Hematopoietic multipotent progenitor cell treated with erythropoietin and hydrocortisone succinate and interleukin-3 and kit ligand, for 6 days (in vitro differentiated cells): ENCODE measurements at places on chromosomes 12 and 14.

DNA sequence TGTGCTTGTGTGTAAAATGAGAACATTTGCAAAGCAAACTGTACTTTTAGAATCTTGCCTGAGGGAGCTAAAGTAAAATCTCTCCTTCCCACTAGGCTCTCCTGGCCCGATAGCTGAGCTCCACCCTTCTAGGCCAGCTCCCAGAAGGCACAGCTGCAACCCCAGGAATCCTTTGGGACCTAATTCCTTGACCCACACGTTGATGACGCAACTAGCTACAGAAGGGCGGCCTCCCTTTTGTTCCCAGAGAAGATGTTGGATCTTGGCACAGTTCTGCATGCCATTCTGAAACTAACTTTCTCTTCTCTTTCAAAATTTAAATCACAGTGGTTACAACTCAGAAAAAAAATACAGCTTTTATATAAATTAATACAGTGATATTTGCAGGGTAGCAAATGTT, 268.1 kb downstream of the EGLN3 start:
- no peak for DNase-seq

DNA sequence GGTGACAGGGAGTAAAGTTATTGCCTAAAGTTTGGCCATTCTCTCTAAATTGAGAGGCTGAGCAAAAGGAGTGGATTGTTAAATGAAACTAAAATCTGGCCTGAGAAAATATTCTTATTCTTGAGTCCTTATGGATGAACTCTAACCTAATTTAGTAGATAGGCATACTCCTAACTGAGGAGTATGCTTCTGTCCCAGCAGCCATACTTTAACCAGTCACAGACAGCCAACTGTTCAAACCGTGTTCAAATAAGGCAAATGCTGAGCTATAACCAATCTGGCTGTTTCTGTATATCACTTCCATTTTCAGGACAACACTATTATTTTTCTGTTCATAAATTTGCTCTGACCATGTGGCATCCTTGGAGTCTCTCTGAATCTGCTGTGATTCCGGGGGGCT, 75.9 kb upstream of the RERGL start:
- DNase-seq, result no peak

GRCh38 chr12:32091696-32092095, 15.0 kb upstream of the BICD1 start:
- no peak for DNase-seq

GRCh38 chr14:101072945-101073597, 169.5 kb upstream of the RTL1 start:
- peak; percentile 25 for DNase-seq

GRCh38 chr12:69071091-69071370, 138.1 kb upstream of the CPM start:
- DNase-seq, result no peak

- DNase-seq, result no peak
Measured at GRCh38 chr12:131188131-131189050, 234.7 kb downstream of the ADGRD1 start.
